ENCODE measurements at places on chromosomes 11 and 22.

DNA sequence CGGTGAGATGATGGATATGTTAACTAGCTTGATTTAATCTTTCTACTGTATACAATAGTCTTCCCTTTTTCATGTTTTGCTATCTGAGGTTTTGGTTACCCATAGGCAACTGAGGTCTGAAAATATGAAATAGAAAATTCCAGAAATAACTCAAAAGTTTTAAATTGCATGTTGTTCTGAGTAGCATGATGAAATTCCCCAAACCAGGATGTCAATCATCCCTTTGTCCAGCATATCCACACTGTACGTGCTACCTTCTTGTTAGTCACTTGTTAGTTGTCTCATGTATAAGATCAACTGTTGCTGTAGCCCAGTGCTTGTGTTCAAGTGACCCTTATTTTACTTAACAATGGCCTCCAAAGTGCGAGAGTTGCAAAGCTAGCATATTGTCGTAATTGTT, 21.2 kb upstream of the OR10W1 start:
- no peak for DNase-seq

GRCh38 chr11:74019104-74019738, 10.3 kb upstream of the UCP3 start:
- DNase-seq = no peak

GRCh38 chr11:118838905-118839553, 44.7 kb upstream of the CXCR5 start:
- DNase-seq = no peak

DNA sequence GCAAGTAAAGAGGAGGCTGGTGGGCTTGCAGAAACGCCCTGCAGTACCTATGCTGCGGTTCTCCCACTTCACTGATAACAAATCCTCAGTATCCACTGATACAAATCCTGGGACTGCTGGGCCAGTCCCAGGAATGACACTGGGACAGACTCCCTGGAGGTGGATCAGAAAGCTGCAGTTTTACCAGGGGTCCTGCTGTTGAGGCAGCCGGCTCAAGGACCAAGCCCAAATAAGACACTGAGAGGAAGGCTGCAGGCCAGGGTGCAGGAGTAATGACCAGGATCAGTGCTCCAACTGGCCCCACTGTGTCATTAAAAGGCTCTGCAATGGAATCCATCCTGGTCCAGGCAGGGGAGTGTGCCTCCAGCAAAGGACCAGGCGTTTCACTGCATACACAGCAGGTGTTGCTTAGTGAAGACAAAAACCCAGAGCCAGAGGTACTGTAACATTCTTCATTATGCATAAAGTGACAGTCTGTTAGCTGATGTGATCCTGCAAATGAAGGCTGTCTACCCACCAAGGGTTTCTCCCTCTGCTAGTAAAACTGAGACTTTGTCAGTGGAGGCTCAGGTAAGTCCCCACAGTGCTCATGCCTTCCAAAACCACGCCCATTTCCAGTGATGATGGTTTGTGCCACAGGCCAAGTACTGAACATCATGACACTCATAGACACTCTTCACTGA, 1.4 kb upstream of the C22orf39 start:
- peak; percentile 43 for DNase-seq

DNA sequence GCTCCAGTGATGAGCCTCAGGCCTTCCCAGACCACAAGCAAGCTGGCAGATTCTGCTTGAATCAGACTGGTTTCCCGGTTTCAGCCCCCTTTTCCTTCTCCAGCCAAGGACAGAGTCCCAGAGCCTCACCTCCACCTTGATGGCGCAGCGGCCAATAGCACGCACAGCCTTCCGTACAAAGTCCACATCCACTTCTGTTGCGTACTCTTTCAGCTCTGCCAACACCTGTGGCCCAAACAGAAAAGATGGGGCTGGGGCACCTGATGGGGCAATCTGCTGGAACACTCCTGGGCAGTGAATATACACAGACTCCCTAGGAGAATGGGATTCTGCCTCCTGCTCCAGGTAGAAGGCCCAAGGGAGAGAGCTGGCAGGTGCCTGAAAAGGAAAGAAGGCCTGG, 35.5 kb upstream of the RASL10A start:
- DNase-seq = no peak

- DNase-seq = no peak
These were observed 26.6 kb upstream of the CRTAM start for GRCh38 chr11:122811721-122812120.

GRCh38 chr11:1912289-1912878, 7.1 kb upstream of the TNNT3 start:
- DNase-seq = no peak

DNA sequence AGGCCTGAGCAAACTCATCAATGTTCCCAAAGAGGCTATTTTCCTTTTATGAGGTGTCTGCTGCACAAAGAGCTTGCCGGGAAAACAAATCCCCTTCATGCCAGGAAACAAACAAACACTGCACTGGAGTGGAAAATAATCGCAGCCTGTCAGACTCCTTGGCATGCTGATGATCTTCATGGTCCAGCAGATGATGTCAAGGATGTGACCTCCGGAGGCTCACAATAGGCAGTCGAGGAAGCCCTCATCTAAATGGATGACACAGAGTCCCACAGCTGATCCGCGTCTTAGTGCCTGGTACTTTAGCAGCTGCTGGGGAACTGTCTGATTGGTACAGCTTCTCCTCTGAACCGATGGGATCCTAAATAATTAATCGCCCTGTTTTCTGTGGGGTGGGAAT, 187.6 kb downstream of the TENM4 start:
- no peak for DNase-seq

DNA sequence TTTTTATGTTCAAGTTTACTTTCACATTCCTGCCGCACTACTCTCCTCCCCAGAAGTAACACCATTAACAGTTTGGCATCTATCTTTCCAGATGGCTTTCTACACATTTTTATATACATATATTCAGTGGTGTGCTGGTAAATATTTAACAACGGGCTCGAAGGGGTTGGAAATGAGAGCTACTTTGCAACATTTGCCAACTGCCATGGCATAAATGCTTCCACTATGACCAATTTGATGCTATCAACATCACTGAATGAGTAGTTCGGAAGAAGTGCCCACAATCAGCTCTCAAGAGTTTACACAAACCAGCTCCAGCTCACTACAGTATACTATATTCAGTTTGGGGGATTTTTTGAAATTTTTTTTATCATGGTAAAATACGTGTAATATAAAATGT, 55.2 kb downstream of the RELT start:
- DNase-seq = no peak

DNA sequence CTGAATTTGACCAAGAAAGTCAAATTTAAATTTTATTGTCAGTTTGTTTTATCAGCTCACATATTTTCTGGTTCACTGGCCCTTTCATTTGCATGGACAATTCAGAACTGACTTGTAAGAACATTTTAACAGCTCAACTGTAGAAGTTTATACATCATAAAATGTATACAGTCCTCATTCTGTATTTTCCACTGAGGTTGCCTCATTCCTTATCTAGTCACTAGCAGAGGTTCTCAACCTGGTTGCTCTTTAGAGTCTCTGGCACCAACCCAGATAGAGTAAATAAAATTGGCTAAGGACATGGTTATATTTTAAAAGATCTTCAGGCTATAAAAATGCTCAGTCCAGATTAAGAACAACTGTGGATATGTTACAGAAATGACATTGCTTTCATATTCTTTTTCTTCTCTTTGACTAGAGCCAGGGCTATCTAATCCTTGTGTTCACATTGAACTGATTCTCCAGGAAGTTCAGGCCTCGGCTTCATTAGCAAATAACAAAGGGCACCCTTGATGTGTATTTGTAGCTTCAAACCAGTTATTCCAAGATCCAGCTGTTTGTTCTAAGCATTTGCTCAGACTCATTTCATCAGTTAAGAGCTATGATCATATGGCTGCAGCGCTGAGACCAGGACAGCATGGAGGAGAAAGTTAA, 782.5 kb downstream of the ETS1 start:
- no peak for DNase-seq

- DNase-seq = no peak
These were observed 51.6 kb upstream of the GDPD4 start for GRCh38 chr11:77353131-77353530.

GRCh38 chr11:60771879-60772525, 13.1 kb upstream of the MS4A10 start:
- DNase-seq = no peak

DNA sequence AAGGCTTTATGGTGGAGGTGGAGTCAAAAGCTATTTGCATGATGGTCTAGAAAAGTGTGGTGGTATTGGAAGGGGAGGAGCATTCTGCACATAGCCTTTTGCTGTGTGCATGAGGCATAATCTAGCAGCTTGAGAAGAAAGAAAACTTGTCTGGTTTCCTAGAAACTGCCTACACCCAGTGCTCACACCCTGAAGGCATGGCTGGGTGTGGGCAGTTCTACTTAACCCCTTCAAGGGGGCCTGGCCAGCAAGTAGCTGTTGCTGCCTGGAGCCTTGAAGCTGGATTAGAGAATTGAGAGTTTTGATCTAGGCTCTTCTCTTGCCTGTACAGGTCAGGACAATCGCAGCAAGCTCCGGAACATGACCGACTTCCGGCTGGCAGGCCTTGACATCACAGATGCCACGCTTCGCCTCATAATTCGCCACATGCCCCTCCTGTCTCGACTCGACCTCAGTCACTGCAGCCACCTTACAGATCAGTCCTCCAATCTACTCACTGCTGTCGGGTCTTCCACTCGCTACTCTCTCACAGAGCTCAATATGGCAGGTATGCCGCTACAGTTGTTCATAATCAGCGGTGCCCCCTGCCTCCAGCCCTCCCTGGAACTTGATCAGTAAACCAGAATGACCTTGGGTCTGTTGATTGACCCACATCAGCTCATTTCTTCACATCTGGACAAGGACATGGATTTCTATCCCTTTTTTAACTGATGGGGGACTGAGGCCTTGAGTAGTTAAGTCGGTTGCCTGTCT, 12.2 kb upstream of the GRK2 start:
- no peak for DNase-seq

DNA sequence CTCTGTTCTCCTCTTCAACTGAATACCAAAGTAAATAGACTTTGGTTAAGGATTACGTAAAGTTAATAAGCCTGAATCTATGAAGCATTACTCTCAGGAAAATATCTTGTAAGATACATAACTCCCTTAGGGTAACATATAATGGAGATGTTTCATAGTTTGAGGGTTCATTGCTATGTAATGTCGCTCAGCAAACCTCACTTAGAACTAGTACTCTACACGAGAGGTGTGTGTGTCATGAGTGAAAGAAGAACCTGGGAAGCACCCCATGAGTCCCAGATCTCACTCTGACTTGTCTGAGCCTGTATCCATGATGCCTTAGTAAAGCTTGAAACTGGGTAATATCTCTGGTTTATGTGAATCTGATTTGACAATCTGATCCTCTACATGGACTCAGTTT, 429.5 kb upstream of the ANO3 start:
- DNase-seq = no peak

DNA sequence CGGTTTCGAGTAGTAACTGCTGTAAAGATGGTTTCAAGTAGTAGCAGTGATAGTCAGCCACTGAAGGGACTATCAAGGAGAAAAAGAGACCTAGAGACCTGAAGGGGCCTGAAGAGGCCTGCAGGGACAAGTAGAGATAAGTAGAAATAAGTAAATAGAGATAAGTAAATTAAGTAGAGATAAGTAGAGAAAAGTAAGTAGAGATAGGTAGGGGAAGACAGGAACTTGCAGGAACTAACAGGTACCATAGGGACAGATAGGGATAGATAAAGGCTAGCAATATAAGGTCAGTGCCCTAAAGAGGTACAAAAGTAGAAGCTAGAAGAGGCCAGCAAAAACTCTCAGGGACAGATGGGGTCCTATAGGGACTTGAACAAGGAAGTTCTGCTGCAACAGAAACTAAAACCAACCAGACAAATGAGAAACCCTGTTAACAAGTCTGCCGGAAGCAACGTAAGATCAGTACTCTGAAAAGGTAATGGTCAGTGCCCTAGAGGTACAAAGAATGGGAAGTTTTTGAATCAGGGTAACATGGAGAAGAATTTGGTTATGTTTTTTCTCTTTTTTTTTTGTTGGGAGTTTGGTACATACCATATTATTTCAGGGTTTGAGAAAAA, 9.6 kb upstream of the SC5D start:
- DNase-seq = no peak

GRCh38 chr11:56843816-56844215, 95.3 kb upstream of the OR9G4 start:
- no peak for DNase-seq

- no peak for DNase-seq
These were observed 68.8 kb upstream of the SCUBE2 start for GRCh38 chr11:9160166-9160565.

DNA sequence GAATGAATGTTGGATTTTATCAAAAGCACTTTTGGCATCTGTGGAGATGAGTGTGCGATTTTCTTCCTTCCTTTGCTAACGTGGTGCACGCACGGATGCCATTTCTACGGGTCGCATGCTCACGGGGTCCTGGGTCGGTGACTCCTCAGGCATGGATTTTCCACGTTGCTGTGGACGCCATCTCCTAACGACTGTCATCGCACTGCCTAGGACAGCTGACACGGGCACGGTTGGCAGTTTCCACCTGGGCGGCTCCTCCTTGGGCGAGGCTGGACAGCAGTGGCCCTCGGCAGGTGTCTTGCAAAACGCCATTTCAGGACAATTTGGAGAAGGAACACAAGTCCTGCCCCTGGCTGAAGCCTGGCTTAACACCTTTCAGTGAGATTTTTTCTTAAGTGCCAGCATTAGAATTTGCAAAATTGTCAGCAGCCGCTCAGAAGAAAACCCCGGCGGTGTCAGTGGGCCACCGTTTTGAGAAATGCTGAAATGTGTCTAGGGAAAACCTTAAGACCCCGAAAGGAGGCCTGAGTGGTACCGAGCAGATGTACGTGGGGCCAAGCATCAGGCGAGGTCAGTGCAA, 34.7 kb upstream of the TOLLIP start:
- no peak for DNase-seq

GRCh38 chr11:41666951-41667653, 207.7 kb upstream of the LRRC4C start:
- DNase-seq = no peak

DNA sequence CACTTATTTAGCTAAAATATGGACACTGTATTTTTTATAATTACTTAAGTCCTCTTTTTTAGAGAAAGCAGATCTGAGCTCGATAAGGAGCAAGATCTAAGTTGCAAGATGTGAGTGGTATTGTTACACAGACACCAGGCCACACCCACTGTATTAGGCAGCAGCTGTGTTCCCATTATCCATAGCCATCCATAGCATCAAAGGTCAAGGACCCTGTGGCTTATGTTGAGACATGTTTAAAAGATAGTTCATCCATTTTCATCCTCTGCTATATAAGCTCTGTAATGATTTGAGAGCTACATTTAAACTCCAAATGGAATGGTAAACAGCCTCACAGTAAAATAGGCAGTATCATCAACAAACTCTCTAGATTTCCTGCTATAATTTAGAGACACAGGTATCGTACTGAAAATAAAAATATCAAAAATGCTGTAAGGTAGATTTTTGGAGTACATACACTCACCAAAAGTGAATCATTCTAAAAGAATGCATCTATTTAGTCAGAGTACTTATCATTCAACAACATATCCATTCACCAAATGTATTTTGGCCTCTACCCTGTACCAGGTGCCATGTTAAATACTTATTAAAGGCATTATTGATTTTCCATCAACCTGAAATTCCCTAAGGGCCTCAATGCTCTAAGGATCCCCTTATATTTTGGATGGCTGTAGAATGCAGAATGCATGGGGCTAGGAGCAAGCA, 574.0 kb downstream of the LRRC4C start:
- no peak for DNase-seq

- DNase-seq = no peak
These were observed 674.1 kb downstream of the OPCML start for GRCh38 chr11:132858223-132858622.

- DNase-seq = no peak
These were observed 10.5 kb downstream of the TOLLIP start for GRCh38 chr11:1298695-1299492.

Measured in stimulated activated naive CD4-positive, alpha-beta T cell treated with Interleukin-2 at 50 U/mL for 16 hours (primary cell).